ENCODE measurements at places on chromosomes 12 and 14.
A peak's percentile ranks its signal among the peaks of the same experiment; 100 is the strongest.

DNA sequence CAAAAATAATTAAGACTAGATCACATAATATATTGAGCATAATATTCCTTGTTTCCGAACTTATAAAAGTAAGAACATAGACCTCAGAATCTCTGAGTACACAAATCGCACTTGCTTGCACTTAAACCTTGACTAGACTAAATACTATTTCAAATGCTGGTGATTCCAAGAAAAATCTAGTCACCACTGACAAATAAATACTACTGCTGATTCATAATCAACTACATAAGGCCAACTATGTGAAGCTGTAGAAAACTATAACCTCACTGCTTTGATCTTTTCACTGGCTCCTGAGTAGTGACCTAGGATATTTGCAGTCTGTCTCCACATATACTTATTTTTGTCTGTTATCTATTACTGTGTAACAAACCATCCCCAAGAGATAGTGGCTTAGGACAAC, 245.4 kb downstream of the DIO2 start:
- DNase-seq, result no peak

DNA sequence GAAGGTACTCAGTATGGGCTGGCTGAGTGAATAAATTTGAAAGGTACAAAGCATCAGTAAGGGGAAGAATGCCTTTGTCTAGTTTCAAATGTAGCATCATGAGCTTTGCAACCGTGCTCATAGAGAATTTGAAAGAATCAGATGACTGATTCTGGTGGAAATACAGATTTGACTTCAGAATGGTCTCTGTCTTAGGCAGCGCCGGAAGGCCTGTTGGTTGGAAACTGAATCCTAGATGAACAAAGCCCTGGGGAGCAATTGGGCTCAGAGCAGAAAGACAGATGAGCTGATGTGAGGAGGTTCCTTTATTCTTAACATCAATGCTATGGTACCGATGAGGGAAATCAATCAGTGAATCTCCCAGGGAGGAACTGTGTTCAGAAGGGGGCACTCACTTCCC, 137.3 kb downstream of the SNAPC1 start:
- DNase-seq, result no peak

DNA sequence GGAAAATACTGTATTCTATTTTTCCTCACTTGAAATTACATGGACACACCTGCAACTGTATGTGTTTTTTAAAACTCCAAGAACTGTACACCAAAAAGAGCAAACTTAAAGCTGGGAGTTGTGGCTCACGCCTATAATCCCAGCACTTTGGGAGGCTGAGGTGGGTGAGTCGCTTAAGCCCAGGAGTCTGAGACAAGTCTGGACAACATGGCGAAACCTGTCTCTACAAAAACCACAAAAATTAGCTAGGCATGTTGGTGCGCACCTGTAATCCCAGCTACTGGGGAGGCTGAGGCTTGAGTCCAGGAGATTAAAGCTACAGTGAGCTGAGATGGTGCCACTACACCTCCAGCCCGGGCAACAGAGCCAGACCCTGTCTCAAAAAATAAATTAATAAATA, 95.9 kb downstream of the SINHCAF start:
- DNase-seq, result no peak

- DNase-seq, result no peak
These were observed 100.2 kb upstream of the EVL start for GRCh38 chr14:99964979-99965378.

DNA sequence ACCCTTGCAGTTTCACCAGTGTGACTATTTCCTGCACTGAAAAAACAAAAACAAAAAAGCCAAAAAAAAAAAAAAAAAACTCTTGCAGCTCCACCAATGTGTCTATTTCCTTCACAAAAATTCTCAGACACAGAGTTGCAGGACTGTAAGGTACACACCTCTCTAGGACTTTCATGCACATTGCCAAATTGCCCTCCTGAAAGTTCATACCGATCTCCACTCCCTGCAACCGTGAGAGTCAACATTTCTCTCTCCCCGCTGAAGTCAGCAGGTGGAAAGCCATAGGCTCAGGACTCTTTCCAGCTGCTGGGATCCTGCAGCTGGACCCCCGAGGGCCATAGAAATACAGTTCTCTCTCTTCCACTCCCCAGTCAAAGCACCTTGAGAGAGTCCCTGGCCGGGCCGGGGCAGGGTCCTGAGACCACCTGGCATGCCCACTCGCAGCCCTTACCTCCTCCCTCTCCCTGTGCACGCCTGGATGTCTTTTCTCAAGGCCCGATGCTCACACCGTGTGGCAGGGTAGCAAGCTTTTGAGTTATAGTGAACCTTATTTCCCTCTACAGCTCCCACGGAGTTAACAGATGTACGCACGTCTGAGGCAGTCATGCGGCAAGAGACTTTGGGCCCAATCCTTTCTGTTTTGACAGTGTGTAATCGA, 23.6 kb downstream of the MMAB start:
- DNase-seq, result no peak

DNA sequence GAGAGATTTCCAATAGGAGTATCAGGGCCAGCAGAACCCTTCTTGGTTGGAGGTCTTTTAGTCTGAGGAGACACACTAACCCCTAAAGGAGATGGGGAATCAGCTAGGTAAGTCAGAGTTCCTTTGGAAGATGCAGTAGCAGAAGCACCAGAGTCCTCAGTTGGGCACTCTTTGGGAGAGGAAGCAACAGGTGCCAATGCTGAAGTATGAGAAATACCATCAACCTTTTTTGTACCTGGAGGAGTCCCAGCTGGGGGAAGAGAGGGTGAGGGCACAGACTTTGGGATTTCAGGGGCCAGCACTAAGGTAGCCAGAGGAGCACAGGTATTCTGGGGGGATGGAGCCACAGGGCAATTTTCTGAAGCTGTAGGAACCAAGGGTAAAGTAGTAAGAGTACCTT, 6.0 kb downstream of the NACA start:
- DNase-seq, result no peak

- peak; percentile 67 for DNase-seq
These were observed 136.1 kb upstream of the MAP1LC3B2 start for GRCh38 chr12:116423094-116423493.

GRCh38 chr12:110123919-110124268, 263 bp upstream of the IFT81 start:
- no peak for DNase-seq

- peak; percentile 34 for DNase-seq
These were observed 45.5 kb downstream of the KTN1 start for GRCh38 chr14:55625481-55625880.
